ENCODE measurements at places on chromosomes 1 and 21. TPM values are rescaled to one million over a fixed set of nuclear protein-coding genes. Genes with fewer than 3 reads are reported as not detected.

GRCh38 chr1:156937883-156938282 is 17.5 kb downstream of the LRRC71 start:
- peaks cover 85% of the 10 kb centered on the region for H3K36me3 ChIP-seq
- no peak overlapping the region for H3K27ac ChIP-seq
- H3K4me1 ChIP-seq: no peaks in the 10 kb centered on the region
- no peaks in the 10 kb centered on the region for H3K27me3 ChIP-seq
- no peak for DNase-seq
- no peak overlapping the region for H3K4me3 ChIP-seq

DNA sequence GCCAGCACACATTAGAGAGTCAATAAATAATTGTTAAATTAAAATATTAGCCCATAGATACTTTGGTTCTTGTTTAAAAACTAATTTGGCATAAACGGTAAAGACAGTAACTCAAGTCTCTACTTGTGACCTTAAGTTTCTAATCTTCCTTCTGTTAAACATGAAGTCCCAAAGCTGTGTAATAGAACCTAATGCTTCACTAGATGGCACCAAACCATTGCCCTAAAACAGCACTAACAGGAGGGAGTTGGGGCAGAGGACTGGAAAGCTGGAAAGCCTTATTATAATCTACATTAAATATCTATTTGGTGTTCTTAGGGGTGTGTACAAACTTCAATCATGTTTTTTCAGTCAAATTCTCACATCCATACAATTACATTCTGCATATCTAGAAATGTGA is 176.7 kb downstream of the OLFM3 start:
- H3K4me1 ChIP-seq: no peaks in the 10 kb centered on the region
- no peak overlapping the region for H3K27ac ChIP-seq
- no peaks in the 10 kb centered on the region for H3K27me3 ChIP-seq

DNA sequence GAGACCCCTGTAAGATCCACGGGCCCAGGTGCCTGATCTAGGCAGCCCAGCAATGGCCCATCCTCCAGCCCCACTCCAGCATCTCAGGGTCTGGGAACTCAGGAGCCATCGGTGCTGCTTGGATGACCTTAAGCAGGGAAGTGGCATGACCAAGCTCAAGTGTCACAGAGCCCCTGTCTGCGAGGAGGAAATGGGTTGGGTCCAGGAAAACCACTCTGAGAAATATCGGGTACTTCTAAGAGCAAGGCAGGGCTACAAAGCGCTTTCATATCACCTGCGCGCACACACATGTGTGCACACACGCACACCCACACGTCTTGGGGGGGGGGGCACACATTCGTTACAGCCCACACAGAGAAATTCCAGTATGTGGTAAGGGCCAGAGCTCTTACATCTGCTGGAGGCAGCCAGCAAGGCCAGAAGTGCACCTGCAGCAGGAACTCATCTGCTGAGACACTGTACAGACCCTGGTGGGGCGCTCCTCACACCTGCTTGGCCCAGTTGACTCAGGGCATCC is 32.6 kb upstream of the SPOCD1 start:
- H3K27me3 ChIP-seq: no peaks in the 10 kb centered on the region
- peaks cover 14% of the 10 kb centered on the region for H3K4me1 ChIP-seq
- no peaks in the 10 kb centered on the region for H3K36me3 ChIP-seq
- H3K27ac ChIP-seq: no peak overlapping the region
- no peak overlapping the region for H3K4me3 ChIP-seq

GRCh38 chr21:39373634-39374033 is 24.7 kb upstream of the HMGN1 start:
- H3K27ac ChIP-seq: no peak overlapping the region
- no peaks in the 10 kb centered on the region for H3K36me3 ChIP-seq
- no peak overlapping the region for H3K4me3 ChIP-seq
- peaks cover 19% of the 10 kb centered on the region for H3K4me1 ChIP-seq
- no peak for DNase-seq
- H3K27me3 ChIP-seq: no peaks in the 10 kb centered on the region

DNA sequence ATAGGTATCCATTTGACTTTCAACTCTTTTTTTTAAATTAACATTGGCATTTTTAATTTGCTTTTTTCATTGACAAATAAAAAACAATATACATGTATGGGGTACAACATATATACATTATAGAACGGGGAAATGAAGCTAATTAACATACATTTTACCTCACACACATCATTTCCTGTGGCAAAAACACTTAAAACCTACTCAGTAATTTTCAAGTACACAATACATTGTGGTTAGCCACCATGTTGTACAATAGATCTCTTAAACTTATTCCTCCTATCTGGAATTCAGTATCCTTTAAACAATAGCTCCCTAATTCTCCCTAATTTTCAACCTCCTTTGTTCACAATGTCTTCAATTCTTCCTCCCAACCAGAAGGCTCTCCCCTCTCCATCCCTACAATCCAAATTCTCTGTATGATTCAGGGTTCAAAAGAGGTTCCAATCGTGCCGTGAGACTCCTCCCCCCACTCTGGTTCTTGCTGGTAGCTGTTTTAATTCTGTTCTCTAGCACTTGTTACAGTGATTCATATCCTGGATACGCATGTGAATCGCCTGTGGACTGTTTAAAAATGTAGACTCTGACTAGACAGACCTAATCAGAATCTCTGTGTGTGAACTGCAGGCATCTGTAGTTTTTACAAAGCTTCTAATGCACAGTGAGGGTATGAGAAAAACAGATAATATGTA is 87.6 kb upstream of the DUSP10 start:
- no peak for DNase-seq
- no peak overlapping the region for H3K27ac ChIP-seq
- no peaks in the 10 kb centered on the region for H3K27me3 ChIP-seq
- no peaks in the 10 kb centered on the region for H3K4me1 ChIP-seq
- H3K36me3 ChIP-seq: no peaks in the 10 kb centered on the region

DNA sequence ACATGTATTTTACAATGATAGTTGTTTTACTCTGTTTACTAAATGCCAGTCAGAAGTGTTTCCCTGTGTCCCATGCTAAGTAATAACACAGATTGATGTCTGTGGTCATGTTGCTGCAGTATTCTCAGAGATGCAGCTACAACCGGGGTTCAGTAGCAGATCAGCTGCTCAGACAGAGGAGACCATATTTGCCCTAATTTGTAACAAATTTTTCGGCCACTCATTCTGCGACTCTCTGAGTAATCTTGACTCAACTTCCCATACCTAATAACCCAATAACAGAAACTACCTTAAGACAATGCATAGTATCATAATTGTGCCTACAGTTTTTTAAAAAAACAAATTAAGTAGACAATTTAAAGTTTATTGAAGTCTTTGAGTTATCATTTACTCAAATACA is 32.6 kb downstream of the NIBAN1 start:
- no peaks in the 10 kb centered on the region for H3K27me3 ChIP-seq
- H3K27ac ChIP-seq: no peak overlapping the region
- H3K36me3 ChIP-seq: no peaks in the 10 kb centered on the region
- DNase-seq: no peak
- no peak overlapping the region for H3K4me3 ChIP-seq

DNA sequence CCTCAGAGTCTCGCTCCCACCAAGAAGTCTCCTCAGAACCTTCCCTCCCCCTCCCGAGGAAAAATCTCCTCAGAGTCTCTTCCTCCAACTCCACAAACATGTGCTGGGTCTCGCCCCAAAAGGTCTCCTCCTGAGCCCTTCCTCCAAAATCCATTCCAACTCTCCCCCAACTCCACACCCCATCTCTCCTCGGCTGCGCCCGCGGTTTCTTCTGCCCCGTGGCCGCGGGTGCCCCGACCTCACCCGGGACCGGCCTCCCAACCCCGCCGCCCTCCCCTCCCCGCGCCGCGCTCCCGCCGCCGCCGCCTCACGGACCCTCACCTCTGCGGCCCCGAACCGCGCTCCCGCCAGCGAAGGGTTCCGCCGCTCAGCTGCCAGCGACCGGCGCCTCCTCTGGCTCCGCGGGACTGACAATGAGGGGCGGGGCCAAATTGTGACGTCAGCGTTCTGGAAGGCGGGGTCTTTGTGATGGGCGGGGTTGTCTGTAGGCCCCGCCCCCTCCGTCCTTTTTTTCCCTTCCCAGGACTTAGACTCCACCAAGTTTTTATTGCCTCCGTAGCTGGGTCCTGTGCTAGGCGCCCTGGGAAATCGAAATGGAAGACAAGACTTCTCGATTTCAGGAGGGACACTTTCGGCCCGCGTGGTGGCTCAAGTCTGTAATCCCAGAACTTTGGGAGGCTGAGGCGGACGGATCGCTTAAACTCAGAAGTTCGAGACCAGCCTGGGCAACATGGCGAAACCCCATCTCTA is at the start of gene LUZP1:
TSS of gene LUZP1 (minus strand) at position 412 of the 750 bp plus-strand sequence.
- peak within 1 kb of the TSS; percentile 89 for H3K27ac ChIP-seq
- peak within 1 kb of the TSS; percentile 84 for H3K4me3 ChIP-seq
- no peaks in the 10 kb centered on the region for H3K36me3 ChIP-seq
- peak; percentile 80 for DNase-seq

- H3K27me3 ChIP-seq: no peaks in the 10 kb centered on the region
- peak; percentile 51 for DNase-seq
- H3K36me3 ChIP-seq: no peaks in the 10 kb centered on the region
- no peak overlapping the region for H3K4me3 ChIP-seq
- H3K4me1 ChIP-seq: peaks cover 8% of the 10 kb centered on the region
Observed at GRCh38 chr1:15139654-15140350, 13.7 kb upstream of the TMEM51 start.

- H3K4me3 ChIP-seq: no peak overlapping the region
- no peaks in the 10 kb centered on the region for H3K27me3 ChIP-seq
- H3K4me1 ChIP-seq: no peaks in the 10 kb centered on the region
- no peak overlapping the region for H3K27ac ChIP-seq
- DNase-seq: no peak
Observed at GRCh38 chr1:14840374-14840773, 241.9 kb downstream of the KAZN start.

Gene ZBTB8A
- 9.8 TPM for total RNA-seq

Gene REG4
- total RNA-seq: not detected

Gene TMEM51
- 17.9 TPM for total RNA-seq

Gene LCE3D
- total RNA-seq: not detected

Measured in left lung (tissue), 14 donors.